ENCODE measurements at places on chromosomes 7 and 10.

- no peak for DNase-seq
These were observed 245.6 kb downstream of the MAD1L1 start for GRCh38 chr7:1987084-1987535.

GRCh38 chr7:149310113-149310836 is 48.3 kb downstream of the ZNF783 start:
- no peak for DNase-seq

- DNase-seq, result no peak
These were observed 145.1 kb downstream of the ADRA2A start for GRCh38 chr10:111221682-111222480.

GRCh38 chr10:31484431-31485135 is 165.6 kb downstream of the ZEB1 start:
- DNase-seq, result no peak

Data from stimulated activated CD4-positive, alpha-beta T cell treated with anti-CD3 and anti-CD28 coated beads, Interleukin-4, amount 100 ng/mL, for 1 hour (primary cell).